ENCODE measurements at places on chromosomes 1 and 21.

GRCh38 chr1:184801503-184801902 lies 46.8 kb upstream of the EDEM3 start:
- no peak for DNase-seq

DNA sequence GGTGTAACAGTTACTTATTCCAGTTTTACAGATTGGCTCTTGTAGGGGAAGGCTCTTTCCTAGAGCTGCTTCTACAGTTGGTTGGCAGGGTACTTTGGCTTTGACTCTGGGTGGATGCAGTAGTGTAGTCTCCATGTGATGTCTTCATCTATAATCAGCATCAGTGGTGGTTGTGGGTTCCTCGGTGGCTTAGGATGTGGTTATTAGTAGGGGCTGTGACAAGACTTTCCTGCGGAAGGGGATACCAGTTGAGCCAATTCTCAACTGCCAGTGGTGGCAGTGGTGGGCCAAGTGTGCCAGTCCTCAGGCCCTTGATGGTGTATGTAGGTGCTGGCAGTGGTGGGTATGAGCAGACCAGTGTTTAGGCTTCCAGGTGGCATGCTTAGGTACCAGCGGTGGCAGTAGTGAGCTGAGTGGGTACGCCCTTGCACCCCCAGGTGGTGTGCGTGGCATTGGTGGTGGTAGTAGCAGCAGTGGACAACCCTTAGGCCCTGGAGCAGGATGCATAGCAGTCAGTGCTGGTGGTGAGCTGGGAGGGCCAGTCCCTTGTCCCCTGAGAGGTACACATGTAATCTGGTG lies 27.2 kb upstream of the KLF18 start:
- DNase-seq, result no peak

DNA sequence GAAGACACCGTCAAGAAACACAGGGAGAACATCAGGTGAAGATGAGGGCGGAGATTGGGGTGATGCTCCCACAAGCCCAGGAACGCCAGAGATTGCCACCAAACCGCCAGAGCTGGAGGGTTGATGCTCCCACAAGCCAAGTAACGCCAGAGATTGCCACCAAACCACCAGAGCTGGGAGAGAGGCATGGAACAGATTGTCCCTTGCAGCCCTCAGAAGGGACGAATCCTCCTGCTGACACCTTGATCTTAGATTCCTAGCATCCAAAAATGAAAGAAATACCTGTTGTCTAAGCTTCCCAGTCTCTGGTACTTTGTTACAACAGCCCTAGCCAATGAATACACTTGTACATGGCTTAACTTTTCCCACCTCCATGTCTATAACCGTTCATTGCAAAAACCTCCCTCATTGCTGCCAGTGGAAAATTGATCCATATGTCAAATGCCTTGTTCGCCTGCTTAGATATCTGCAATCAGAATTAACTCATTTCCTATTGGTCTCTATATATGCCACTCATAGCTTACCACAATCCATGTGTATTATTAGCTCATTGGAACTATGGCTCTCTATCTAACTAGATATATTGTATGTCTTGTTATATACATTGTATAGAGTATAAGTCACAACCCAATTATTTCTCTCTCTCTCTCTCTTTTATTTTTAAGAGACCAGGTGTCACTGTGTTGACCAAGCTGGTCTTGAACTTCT lies 127.4 kb downstream of the ADSS2 start:
- DNase-seq, result no peak

DNA sequence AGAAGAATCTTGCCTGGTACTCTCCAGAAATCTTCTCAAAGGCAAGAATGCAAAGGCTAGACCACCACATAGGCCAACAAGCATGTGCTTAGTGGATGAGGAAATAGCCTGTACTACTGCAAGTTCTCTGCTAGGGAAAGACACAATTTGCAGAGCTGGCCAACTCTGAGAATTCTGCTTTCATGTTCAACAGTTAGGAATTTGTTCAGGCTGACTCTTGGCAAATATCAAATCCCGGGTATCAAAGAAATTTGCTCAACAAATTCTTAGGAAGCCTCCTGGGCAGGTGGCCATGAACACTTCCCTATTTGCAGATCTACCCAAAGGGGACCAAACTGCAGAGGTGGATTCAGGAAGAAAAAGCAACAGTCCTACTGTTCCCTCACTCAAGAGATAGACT lies 15.0 kb upstream of the H3-3A start:
- DNase-seq, result no peak

DNA sequence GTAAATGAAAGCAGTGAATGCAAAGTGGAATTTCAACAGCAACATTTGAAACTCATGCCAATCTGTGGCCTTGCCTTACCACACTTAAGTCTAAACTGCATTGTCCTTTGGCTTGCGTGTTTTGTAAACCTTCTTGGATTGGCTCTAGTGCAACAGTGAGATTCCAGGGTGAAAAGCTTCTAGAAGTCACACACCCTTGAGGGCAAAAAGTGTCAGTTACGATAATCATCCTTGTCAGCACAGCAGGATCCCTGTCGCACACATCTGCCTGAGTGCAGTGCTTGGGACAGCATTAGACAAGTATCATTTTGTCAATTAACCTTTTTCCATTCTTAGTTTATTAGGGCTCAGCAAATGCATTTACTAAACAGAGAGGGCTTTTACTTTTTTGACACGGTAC lies 243.4 kb upstream of the PTBP2 start:
- no peak for DNase-seq

DNA sequence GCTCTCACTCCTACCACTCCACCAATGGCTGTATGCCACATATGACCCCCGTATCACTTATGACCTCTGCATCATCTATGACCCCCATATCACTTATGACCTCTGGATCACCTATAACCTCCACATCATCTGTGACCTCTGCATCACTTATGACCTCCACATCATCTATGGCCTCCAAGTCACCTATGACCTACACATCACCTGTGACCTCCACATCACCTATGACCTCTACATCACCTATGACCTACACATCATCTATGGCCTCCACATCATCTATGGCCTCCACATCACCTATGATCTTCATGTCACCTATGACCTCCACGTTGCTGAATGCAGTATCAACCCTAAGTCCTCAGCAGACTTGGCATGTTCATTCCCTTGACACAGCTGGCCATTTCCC lies 271.2 kb downstream of the MATN1 start:
- no peak for DNase-seq

DNA sequence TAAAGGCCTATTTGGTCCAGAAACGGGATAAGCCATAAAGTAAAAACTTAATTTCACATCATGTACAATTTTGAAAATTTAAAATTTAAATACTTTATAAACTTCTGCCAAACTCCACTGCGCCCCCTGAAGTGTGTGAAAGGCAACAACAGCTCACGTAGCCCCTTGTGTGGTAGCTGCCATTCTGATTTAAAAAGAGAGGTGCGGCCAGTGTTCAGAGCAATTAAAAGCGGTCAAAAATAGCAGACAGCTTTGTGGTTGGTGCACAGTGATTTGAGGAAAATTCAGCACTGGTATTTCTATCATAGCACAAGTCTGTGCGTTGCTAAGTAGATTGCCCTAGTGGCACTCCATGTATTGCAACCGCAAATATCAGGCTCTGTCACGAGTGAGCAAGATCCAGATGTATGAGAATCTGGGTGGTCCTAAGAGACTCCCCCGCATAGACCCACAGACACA lies 122.5 kb downstream of the ATG4C start:
- no peak for DNase-seq

DNA sequence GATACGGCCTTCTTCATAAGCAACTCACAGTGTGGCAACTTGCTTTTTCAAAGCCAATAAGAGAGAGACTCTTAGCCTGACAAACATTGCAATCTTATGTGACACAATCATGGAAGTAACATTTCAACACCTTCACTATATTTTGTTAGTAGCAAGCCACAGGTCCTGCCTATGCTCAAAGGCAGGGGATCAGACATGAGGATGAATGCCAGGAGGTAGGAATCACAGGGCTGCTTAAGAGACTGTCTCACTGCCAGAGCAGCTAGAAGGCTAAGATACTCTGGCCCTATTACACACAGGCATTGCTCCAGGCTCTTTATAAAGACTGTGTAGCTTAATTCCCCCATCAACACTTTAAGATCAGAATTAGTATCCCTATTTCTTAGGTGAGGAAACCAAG lies 236.2 kb upstream of the KAZN start:
- no peak for DNase-seq

DNA sequence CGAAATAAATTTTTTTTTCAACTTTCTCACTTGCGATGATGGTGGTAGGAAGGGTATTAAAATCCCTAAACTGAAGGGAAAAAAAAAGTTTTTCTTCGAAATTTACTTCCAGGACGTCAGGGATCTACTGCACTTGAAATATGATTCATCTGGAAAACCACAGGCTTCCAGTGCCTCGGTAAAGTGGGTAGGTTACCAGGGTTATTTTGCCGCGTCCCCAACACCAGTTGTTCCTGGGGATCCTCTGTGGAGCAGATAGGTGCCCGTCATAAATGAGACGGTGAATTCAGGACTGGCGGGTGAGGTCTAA lies 773 bp downstream of the RABIF start:
- DNase-seq, result no peak

DNA sequence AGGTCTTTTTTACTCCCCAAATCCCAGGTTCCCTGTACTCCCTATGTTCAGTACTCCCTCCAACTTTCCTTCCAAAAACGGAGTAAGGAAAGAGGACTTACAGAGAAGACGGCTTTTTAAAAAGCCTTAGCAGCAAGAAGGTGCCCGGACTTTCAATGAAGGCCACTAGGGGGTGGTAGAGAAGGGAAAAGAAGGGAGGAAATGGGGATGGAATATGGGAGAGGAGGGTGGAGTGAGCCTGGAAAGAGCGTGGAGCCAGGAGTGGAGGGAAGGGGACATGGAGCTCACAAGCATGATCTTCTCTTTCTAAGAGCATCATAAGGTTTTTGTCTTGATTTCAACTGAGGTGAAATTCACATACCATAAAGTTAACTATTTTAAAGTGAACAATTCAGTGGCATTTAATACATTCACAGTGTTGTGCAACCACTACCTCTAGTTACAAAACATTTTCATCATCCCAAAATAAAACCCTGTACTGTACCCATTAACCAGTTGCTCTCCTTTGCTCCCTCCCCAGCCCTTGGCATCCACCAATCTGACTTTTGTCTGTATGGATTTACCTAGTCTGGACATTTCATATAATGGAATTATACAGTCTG lies 129.9 kb downstream of the ZNF281 start:
- DNase-seq, result no peak

- no peak for DNase-seq
Measured at GRCh38 chr1:237863234-237863633, 27.5 kb downstream of the ZP4 start.

GRCh38 chr1:13667691-13668090 lies 32.3 kb upstream of the PRDM2 start:
- DNase-seq, result no peak

GRCh38 chr1:77511440-77511840 lies 171.0 kb downstream of the ZZZ3 start:
- no peak for DNase-seq

- DNase-seq, result no peak
Measured at GRCh38 chr1:177913762-177914540, 55.9 kb downstream of the SEC16B start.

GRCh38 chr1:189216886-189217285 lies 1260.8 kb downstream of the BRINP3 start:
- DNase-seq, result no peak

DNA sequence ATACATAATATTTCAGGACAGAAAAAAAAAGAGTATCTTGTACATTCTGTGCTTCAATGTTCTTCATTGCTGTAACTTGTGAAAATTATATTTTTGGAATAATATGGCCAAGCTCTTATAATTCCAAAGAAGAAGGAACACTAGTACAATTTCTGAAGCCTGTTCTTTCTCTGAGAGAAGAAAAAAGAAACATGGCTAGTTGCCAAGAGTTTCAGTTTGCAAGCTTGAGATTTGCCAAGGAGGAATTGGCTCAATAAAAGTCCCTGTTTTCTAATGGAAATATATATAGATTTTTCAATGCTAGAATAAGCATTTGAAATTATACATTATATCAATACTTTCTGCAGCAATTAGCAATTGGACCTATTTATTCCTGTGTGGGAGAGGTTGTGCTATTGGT lies 285.2 kb upstream of the NEGR1 start:
- DNase-seq, result no peak

DNA sequence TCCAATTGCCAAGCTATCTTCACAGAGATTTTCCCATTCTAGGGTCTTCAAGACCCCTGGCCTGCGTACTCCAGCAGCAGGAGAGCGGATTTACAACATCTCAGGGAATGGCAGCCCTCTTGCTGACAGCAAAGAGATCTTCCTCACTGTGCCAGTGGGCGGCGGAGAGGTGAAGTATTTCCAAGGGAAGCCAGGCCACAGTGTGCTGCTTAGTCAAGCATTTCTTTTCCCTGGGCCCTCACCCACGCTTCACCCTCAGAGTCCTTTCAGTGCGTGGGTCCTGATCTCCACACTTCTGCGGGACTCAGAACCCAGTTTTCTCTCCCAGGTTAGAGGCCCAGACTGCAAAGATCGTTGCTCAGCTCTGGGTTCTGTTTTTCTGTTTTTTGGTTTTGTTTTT lies 13.1 kb downstream of the CDCA8 start:
- no peak for DNase-seq

- no peak for DNase-seq
Measured at GRCh38 chr1:50371749-50372148, 51.5 kb downstream of the DMRTA2 start.

- no peak for DNase-seq
Measured at GRCh38 chr1:2594001-2594640, 7.5 kb downstream of the PRXL2B start.

DNA sequence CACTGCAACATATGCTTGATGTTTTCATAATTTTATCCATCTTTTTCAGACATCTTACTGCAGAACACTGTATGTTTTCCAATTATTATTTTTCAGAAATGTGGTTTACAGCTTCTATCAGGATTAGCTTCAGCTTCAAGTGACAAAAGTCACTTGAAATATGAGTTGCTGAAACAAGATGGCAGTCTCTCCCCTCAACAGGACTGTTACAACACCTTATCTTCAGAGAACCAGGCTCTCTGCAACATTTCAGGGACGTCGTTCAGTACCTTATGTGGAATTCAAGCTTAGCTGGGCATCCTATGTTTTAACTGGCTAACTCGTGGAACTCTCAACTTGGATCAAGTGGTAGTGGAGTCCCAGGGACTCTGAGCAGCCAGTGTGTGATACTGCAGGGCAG lies 2.0 kb upstream of the UBE2G2 start:
- DNase-seq, result no peak

DNA sequence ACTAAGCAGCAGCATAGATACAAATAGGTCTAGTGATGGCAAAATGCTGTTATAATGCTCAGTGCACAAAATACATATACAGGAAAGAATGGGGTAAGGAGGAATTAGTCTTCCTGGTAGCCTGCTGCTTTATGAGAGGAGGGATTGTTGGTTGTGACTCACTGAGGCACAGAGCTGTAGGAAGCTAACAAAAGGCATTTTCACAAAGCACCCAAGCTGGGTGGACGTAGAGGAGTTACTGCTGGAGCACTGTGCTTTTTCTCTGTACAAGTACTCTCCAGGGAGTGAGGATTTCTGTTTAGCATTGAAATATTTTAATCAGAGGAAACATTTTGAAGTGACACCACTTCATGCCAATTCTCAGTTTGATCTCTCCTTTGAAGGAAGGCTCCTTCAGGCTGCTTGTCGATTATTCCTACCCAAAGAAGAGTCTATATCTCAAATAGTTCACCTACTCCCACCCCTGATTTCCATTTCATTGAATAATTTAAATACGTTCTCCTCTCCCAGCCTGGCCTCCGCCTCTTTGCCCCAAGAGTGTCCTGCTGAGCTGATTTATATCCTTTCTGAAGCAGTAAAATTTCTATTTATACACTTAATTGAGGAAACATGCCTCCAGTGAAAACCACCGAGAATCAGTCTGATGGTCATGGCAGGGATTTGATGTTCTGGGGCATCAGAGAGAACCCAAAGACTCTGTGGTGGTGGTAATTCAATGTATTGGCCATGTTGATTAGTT lies 271.9 kb downstream of the HHAT start:
- no peak for DNase-seq
